Esophagus squamous epithelium (tissue), 5 donors: ENCODE measurements at places on chromosomes 2 and 18.
A peak's percentile ranks its signal among the peaks of the same experiment; 100 is the strongest.

GRCh38 chr2:73197579-73197978 is 4.8 kb upstream of the NOTO start:
- no peak for DNase-seq

GRCh38 chr2:237242091-237242536 is 156.4 kb downstream of the COPS8 start:
- no peak for DNase-seq

DNA sequence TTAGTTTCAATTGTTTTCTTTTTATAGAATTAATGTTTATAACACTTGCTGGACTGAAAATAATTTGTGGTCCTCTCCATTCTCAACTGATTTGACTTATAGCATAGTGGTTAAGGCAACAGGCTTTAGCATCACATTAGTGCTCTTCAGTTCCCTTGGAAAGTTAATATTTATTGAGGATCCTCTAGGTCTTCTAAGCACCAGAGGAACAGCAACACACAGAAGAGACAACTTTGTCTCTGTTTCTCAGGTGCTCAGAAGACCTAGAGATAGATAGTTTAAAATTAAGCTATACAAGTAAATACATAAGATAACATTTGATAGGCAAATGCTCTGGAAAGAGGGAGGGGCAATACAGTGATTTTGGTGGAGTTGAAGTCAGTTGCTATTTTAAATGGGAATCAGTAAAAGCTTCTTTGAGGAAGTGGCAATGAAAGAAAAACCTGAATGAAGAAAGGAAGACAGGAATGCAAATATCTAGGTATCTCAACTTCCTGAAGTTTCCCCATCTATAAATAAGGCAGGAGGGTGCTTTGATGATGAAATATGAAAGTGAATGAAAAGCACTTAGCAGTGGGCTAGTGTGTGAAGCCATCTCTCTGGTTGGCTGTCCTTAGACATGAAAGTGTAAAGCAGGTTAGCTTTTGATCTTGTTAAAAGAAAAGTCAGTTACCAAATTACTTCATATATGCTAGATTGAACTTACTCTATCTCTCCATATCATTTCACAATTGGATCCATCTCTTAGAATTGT is 7.9 kb downstream of the NEUROD1 start:
- DNase-seq, result no peak

GRCh38 chr2:27182346-27182745 is 29.5 kb upstream of the ATRAID start:
- no peak for DNase-seq

GRCh38 chr2:4635289-4635688 is 931.9 kb downstream of the DCDC2C start:
- DNase-seq, result no peak

- DNase-seq, result no peak
Observed at GRCh38 chr2:166653185-166653813, 159.2 kb upstream of the SCN7A start.

DNA sequence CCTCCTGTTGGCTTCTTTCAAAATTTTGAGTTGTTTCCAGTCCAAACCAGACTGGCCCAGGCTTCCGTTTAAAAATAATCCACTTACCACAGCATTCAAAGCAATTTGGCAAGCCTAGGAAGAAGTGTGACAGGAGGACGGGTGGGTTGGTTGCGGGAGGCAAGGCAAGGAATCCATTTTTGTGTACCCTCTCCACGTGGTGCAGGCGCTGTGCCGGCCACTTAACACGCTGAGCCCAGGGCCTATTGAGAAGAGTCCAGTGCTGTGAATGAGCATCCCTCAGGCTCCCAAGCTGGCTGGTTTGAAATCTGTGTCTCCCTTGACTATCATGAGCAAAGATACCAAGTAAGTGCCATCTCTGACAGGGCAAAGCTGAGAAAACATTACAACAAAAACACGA is 160.9 kb downstream of the NCKAP5 start:
- DNase-seq, result no peak

- DNase-seq, result no peak
Observed at GRCh38 chr2:200095436-200095835, 140.1 kb downstream of the MAIP1 start.

- DNase-seq, result peak; percentile 19
Observed at GRCh38 chr2:26764078-26764887, at the start of gene SLC35F6. Gene SLC35F6, plus strand, starts transcription at chr2:26764284. Its CDS starts 66 bp downstream, at chr2:26764350.

DNA sequence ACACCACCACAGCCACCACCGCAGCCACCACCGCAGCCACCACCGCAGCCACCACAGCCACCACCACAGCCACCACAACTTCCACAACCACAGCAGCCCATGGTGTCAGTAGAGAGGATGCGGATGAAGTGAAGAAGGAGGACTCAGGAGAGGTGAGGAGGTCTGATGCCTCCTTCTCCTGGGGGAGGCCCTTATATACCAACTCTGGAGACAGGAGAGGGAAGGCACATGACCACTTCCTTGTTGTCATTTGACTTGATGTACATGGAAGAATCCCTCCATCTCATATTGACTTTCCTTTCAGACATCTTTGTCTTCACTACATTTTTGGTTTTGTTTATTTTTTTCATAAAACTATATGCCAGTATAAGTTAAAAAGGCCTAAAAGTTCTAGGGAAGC is at the start of gene SCYGR3:
Gene SCYGR3 (minus strand): TSS at position 101 of the 400 bp plus-strand sequence. CDS start 0 bp downstream, at position 101.
- DNase-seq, result no peak

- DNase-seq, result peak; percentile 55
Observed at GRCh38 chr2:65436169-65436823, 3.9 kb upstream of the SPRED2 start.

DNA sequence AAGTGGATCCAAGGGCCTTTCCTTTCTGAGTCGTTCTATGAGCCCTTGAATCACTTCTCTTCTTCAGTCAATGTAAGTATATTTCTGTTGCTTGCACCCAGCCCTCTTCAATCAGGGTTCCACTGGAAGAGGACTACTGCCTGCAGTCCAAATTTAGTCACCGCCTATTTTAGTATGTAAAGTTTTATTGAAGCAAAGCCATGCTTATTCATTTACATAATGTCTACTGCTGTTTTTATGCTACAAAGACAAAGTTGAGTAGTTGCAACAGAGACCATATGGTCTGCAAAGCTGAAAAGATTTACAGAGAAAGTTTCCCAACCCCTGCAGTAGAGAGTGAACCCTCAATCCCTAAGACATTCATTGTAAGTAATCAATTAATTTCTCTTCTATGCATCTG is 332.5 kb upstream of the TNP1 start:
- DNase-seq, result no peak

- no peak for DNase-seq
Observed at GRCh38 chr2:238528953-238529781, 102.4 kb downstream of the ASB1 start.

- DNase-seq, result no peak
Observed at GRCh38 chr2:175595139-175595538, 406.9 kb downstream of the LNPK start.

- no peak for DNase-seq
Observed at GRCh38 chr2:143704451-143705106, 575.4 kb downstream of the ARHGAP15 start.

- no peak for DNase-seq
Observed at GRCh38 chr18:79596446-79597175, 83.0 kb upstream of the CTDP1 start.

GRCh38 chr2:209495855-209496585 is 72.2 kb downstream of the MAP2 start:
- DNase-seq, result no peak

GRCh38 chr2:237603718-237604362 is 13.3 kb upstream of the RAB17 start:
- DNase-seq, result no peak

GRCh38 chr2:25043241-25043867 is 1.5 kb downstream of the EFR3B start:
- no peak for DNase-seq

GRCh38 chr2:174486563-174487107 is at the start of gene GPR155:
Gene GPR155, minus strand, starts transcription at chr2:174487029. Its CDS starts 5,073 bp downstream, at chr2:174481956.
- peak; percentile 31 for DNase-seq

DNA sequence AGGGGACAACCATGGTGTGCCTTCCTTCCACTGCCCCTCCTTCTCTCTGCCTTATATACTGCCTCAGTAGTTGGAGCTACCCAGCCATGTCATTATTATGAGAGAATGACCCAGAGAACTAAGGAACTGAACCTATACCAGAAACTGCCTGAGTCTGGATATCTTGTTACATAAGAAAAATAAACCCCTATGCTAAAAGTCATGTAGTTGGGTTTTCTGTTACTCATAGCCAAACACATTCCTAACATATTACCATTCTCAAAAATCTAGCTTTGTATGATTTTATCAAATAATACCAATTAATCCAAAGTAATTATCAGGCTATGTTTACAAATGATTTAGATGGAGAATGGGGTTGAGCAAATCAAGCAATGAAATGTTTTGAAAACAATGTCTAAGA is 15.0 kb upstream of the KLF7 start:
- no peak for DNase-seq

DNA sequence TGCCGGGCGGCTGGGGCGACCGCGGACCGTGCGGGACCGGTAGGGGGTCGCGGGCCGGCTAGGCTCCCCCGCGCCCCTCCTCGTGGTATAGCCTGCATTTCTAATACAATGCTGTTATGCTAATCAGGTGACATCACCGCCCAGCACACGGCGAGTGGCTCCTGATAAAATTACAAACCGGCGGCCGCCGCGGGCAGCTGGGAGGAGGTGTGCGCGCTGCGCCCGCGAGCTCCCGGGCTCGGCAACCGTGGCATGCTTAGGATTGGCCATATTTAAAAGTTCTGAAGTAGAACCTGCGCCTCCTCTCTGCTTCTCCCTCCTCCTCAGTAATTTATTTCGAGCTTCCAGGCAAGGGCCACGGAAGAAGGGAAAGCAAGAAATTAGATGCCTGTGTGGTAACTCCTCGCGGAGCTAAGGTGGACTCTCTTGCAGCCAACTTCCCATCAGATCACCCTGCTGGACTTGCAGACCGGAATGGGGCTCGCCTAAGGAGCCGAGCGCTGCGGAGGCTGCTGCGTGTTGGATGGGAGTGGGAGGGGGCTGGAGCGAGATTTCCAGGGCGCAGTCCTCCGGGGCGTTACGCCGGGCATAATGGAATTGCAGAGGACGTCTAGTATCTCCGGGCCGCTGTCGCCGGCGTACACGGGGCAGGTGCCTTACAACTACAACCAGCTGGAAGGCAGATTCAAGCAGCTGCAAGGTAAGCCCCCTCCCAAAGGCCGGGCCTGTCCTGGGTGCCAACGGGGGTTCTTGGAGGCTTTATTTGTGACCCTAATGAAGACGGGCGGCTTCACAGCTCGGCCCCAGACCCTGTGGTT is 102.3 kb downstream of the SPTBN1 start:
- DNase-seq, result peak; percentile 15

DNA sequence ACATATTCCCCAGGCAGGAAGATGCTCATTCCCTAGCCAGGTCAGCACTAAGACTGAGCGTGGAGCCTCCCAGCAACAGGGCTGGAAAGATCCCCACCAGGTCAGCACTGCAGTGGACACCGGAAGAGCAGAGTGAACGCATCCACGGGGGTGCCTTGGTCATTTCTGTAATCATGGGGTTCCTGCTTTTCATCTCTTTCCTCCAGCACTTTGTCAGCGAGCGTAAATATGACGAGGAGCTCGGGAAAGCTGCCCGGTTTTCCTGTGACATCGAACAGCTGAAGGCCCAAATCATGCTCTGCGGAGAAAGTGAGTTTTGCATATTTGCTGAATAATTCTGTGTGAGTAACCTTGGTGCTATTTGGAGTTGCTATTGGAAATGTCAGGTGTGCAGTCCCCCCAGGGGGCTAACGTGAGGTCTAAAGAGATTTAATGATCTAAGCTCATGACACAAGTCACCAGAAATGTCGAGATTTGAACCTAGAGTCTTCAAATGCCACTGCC is 40.1 kb downstream of the KCTD18 start:
- no peak for DNase-seq

DNA sequence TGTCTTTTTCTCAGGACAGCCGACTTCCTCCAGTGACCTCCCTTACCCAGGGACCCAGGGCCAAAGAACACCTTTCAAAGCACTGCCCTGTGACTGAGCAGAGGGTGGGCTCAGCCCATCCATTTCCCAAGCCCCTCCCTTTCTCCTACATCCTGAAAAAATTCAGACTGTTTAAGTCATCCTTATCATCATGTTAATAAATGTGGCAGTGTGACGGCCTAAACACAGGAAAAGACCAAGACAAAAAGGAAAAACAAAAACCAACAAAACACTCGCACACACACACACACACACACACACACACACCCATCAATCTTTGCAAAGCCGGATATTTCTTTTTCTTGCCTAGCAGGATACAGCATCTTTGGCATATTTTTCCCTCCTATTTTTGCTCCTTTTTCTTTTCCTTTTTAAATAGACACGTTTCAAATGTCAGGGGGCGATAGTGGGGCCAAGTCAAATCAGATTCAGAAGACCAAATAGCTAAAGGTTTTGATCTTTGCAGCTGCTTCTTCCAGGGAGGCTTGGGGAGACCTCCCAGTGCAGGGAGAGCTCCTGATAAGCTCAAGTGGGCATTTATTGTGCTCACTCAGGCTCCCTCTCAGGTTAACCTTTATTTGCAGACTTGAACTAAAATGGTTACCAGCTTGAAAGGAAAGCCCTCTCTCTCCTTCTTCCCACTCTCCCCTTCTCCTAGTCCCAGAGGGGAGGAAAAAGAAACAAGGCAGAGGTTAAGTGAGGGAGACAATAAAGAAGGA is 39.5 kb upstream of the NRP2 start:
- no peak for DNase-seq

DNA sequence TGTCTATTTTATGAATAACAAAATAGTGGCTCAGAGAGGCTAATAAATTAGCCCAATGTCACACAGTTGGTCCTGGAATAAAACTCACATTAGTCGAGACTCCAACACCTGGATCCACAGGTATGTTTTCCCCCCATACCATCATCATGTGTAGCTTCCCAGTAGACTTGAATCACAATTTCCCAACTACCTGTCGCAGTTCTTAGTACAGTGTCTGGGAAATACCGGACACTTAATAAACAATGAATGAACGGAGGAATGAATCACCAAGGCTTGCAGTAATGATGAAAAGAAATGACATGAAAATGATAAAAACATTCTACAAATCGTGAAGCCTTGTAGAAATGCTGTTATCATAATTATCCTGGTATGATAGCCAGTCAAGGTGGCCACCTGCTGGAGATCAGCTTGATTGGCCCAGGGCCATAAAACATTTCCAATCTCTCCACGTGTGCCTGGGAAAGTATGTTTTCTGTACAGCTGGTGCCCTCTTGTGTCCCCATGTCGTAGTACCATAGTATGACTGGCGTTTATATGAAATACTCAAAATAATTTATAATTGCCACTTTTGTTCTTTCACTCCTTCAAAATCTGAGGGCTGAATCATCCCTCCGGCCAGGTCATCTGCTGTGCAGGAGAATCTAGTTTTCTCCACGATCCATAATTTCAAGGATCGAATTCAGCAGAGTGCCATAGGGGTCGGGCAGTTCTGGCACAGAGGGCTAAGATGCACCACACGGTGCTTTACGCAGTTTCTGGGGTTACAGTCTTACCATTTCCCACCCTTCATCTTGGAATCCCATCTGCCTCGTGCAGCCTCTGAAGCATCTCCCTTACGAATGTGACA is 95.4 kb downstream of the LAMA1 start:
- no peak for DNase-seq

GRCh38 chr2:37894047-37894446 is 31.0 kb upstream of the RMDN2 start:
- no peak for DNase-seq

GRCh38 chr18:63823516-63824219 is 48.5 kb downstream of the SERPINB7 start:
- DNase-seq, result no peak
